ENCODE measurements at places on chromosomes 16 and 17. TPM values are rescaled to one million over a fixed set of nuclear protein-coding genes. Genes with fewer than 3 reads are reported as not detected.

DNA sequence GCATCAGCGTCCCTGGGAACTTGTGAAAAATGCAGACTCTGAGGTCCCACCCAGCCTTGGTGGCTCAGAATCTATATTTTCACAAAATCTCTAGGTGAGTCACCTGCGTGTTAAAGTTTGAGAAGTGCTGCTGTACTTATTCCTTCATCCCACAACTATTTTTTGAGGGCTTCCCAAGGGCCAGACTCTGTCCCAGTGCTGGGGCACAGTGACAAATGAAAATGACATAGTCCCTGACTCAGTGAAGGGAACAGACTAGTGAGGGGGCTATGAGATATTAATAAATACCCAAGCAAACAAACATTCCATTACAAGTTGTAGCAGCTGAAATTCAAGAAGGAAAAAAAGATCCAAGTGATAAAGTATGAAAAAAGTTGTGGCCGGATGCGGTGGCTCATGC is 9.9 kb upstream of the EMP2 start:
- no peak for DNase-seq
- no peak overlapping the region for H3K27ac ChIP-seq
- no peaks in the 10 kb centered on the region for H3K36me3 ChIP-seq
- H3K27me3 ChIP-seq: no peaks in the 10 kb centered on the region

ANKS4B gene
- 0.11 TPM for total RNA-seq

- H3K27me3 ChIP-seq: no peaks in the 10 kb centered on the region
- H3K36me3 ChIP-seq: no peaks in the 10 kb centered on the region
- H3K27ac ChIP-seq: no peak overlapping the region
- no peak overlapping the region for H3K4me3 ChIP-seq
Observed at GRCh38 chr16:30090610-30091331, 953 bp downstream of the TBX6 start.

DNA sequence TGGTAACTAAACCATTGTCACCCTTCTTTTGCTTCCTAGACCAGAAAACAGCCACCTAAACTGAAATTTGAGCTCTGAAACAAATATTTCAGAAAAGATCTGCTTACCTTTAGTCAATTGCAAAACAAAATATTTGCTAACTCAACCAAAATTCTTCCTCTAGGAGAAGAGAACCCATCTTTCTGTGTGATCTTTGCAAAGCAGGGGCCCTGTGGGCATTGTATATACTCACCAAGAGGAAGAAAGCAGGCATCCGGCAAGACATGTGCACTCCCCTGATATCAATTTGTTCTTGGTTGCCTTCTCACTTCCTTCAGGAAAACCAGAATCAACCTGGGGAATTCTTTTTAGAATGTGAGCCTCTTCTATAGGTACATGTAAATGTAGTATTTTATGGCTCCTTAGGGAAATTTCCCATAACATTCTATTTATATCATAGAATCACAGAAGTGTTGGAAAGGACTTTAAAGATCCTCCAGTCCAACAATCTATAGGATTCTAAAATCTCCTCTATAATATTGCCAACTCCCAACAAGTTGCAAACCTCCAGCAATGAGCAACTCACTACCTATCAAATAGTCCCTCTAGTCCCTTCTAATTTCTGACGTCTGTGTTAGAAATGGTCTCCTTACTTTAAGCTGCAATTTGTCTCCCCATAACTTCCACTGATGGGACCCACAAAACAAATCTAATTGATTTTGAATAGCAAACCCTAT is 966 bp downstream of the SLFN14 start:
- H3K4me1 ChIP-seq: no peaks in the 10 kb centered on the region
- no peak overlapping the region for H3K27ac ChIP-seq
- H3K4me3 ChIP-seq: no peak overlapping the region
- DNase-seq: no peak

GALNS gene
- total RNA-seq: 61.9 TPM

SCIMP gene
- 18.6 TPM for total RNA-seq

TP53TG3B gene
- not detected for total RNA-seq

DNA sequence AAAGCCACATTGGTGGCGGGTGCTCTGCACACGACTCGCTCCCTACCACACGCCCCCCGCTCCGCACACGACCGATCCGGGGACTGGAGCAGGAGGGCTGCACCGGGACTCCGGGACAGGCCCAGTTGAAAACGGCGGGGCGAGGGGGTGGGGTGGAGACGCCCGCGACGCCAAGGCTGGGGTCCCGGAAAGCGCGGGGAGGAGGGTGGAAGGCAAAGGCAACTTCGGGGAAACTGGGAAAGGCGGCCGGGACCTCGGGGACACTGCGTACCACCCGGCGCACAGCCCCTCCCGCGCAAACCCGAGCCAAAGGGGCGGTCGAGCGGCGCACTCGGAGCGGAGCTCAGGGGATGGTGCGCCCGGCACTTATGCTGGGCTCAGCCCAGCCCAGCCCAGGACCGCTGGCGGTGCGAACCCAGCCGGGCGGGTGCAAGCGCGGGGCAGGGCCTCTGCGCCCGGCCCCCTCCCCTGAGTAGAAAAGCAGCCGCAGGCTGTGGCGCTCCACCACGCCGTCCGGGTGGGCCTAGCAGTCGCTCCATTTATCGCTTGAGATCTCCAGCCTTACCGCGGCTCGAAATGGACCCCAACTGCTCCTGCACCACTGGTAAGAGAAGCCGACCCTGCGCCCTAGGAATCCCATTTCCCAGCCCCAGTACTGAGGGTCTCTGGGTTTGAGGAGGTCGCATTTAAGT is at the start of gene MT1M:
Gene MT1M (plus strand): TSS at position 504 of the 692 bp plus-strand sequence. CDS start 73 bp downstream, at position 577.
- DNase-seq: peak; percentile 34
- H3K27ac ChIP-seq: peak within 1 kb of the TSS; percentile 17
- H3K36me3 ChIP-seq: no peaks in the 10 kb centered on the region
- peak within 1 kb of the TSS; percentile 37 for H3K4me3 ChIP-seq
- peaks cover 71% of the 10 kb centered on the region for H3K27me3 ChIP-seq

CDH1 gene
- total RNA-seq: 131 TPM

PMP22 gene
- 163 TPM for total RNA-seq

- H3K36me3 ChIP-seq: peaks cover 1% of the 10 kb centered on the region
- H3K4me3 ChIP-seq: no peak overlapping the region
- peaks cover 4% of the 10 kb centered on the region for H3K4me1 ChIP-seq
- DNase-seq: no peak
- H3K27ac ChIP-seq: peak overlapping the region; percentile 83
Observed at GRCh38 chr17:43779145-43780125, 658 bp upstream of the DUSP3 start.

- H3K4me1 ChIP-seq: no peaks in the 10 kb centered on the region
- H3K36me3 ChIP-seq: no peaks in the 10 kb centered on the region
- H3K4me3 ChIP-seq: no peak overlapping the region
- DNase-seq: peak; percentile 17
- H3K27me3 ChIP-seq: no peaks in the 10 kb centered on the region
- no peak overlapping the region for H3K27ac ChIP-seq
Observed at GRCh38 chr17:39899215-39899614, 19.2 kb downstream of the GSDMB start.

GRCh38 chr16:81823111-81823510 is 44.0 kb downstream of the PLCG2 start:
- H3K27me3 ChIP-seq: no peaks in the 10 kb centered on the region
- H3K36me3 ChIP-seq: no peaks in the 10 kb centered on the region
- peak; percentile 17 for DNase-seq
- H3K27ac ChIP-seq: peak overlapping the region; percentile 66
- no peaks in the 10 kb centered on the region for H3K4me1 ChIP-seq
- H3K4me3 ChIP-seq: peak overlapping the region; percentile 12

SOX8 gene
- 0.40 TPM for total RNA-seq

DNA sequence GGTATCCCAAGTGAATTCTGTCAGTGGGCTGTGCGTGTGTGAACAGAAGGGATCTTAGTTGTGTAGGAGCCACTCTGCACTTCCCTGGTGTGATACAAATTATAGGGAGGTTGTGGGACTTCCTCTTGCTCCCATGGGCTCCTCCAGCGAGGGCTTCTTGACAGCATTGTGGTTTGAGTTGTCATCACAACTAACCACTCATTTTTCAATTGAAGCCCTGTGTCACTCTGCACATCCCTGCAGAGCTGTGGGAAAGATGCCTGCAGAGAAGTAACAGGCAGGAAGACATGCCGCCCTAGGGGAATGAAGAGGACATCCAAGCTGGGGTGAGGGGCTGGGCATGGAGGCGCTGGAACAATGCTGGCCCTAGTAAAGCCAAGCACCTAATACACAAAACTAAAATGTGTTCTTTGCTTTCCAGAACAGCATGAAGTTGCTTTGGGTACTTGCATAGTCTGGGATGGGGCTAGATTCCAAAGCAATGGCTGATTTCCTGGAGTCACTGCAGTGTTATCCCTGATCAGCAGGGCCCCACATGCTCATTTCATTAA is 692.5 kb downstream of the TOX3 start:
- H3K27ac ChIP-seq: no peak overlapping the region
- no peak overlapping the region for H3K4me3 ChIP-seq
- no peak for DNase-seq

NPIPB6 gene
- total RNA-seq: 6.1 TPM

MT4 gene
- not detected for total RNA-seq

IL21R gene
- 3.4 TPM for total RNA-seq

GRCh38 chr17:32563583-32563982 is 76.8 kb downstream of the CDK5R1 start:
- no peak overlapping the region for H3K4me3 ChIP-seq
- H3K36me3 ChIP-seq: no peaks in the 10 kb centered on the region
- H3K27ac ChIP-seq: no peak overlapping the region
- no peaks in the 10 kb centered on the region for H3K27me3 ChIP-seq
- H3K4me1 ChIP-seq: no peaks in the 10 kb centered on the region

- no peaks in the 10 kb centered on the region for H3K27me3 ChIP-seq
- H3K36me3 ChIP-seq: peaks cover 17% of the 10 kb centered on the region
- no peak overlapping the region for H3K4me3 ChIP-seq
- no peak overlapping the region for H3K27ac ChIP-seq
- DNase-seq: no peak
Observed at GRCh38 chr17:59814685-59815084, 78.1 kb downstream of the TUBD1 start.

DNA sequence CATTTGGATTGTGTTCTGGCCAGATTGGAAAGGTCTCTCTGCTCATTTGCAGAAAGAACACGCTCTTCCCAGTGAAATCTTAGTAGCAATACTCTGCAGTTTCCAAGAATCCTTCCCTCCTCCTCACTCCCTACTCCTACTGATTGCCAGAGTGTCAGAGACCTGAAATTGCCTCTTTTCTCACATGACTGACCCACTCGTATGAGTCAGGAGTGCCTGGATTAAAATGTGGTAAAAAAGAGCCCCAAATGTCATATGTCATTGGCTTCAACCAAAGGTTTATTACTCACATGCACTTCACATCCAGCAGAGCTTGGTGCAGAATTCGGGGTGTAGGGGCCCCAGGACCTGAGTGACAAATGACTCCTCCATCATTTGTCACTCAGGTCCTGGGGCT is 39.7 kb upstream of the IRX3 start:
- H3K27me3 ChIP-seq: no peaks in the 10 kb centered on the region

DNA sequence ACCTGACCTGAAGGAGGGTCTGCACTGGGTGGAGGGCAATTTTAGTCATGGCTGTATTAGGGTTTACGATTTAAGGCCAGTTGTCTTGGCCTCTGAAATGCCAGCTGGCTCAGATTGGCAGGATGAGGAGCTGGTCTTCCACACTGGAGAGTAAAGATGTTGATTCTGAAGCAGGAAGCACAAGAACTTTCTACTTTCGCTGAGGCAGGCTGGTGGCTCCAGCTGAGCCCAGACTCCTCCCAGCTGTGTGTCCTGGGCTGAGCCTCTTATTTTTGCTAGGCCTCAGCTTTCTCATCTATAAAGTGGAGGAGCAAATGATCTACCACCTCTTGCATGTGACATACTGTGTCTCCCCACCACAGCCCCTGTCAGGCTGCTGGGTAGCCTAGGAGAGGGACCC is 74.4 kb downstream of the MRM1 start:
- H3K4me1 ChIP-seq: no peaks in the 10 kb centered on the region
- no peaks in the 10 kb centered on the region for H3K27me3 ChIP-seq
- H3K36me3 ChIP-seq: no peaks in the 10 kb centered on the region
- no peak overlapping the region for H3K4me3 ChIP-seq
- no peak for DNase-seq
- H3K27ac ChIP-seq: no peak overlapping the region

- no peaks in the 10 kb centered on the region for H3K4me1 ChIP-seq
- peak overlapping the region; percentile 6 for H3K27ac ChIP-seq
- H3K36me3 ChIP-seq: no peaks in the 10 kb centered on the region
Observed at GRCh38 chr17:2723505-2723996, 12.0 kb upstream of the CLUH start.

TMEM238L gene
- total RNA-seq: not detected

DNA sequence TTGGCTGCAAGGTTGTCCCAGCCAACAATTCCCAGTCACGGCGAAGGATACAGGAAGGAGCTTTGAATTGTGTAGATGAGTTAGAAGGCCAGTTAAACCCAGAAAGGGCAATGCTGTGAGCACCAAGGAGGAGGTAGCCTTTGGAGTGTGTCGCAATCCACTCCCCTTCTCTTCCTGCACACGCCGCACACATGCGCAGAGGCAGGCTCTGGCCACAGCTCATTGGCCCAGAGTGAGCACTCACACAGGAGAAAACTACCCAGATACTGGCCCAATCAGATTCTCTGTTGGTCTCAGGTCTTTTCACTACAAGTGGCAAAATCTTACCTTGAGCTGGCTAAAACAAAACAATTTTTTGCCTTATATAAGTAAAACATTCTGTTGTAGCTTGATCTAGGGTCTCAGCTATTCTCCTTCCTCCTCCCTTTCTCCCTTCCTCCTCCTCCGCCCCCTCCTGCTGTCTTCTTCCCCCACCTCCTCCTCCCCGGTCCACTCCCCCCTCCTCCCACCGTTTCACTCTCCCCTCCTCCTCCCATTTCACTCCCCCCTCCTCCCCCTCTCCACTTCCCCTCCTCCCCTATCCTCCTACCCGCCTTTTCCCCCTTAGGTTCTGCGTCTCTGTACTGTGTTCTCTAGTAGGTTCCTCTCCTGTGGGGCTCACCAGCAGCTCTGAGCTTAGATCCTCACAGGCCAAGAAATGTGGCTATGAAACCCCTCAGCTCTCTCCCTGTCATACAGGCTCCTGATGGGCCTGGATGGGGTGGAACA is 344.9 kb downstream of the CPPED1 start:
- H3K4me3 ChIP-seq: no peak overlapping the region
- no peak for DNase-seq
- H3K36me3 ChIP-seq: no peaks in the 10 kb centered on the region
- H3K4me1 ChIP-seq: no peaks in the 10 kb centered on the region
- H3K27ac ChIP-seq: peak overlapping the region; percentile 65

SLC12A3 gene
- total RNA-seq: not detected

DNA sequence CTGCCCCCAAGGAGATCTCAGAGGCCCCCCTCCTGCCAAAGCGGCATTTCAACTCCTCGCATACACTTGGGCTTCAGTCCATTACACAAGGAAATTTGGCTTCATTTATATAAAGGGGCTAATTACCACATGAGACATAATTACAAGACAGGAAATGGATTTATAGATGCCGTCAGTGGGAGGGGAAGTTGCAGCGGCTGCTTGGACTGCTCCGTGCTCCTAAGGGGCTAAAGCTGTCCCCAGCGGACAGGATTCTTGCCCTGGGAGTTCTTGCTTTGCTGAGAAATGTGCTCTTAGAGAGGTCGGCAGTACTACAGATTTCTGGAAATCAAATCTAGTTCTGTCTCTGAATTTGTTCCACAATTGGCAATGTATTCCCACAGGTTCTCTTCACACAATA is 57.2 kb upstream of the NLK start:
- H3K27ac ChIP-seq: no peak overlapping the region
- no peaks in the 10 kb centered on the region for H3K27me3 ChIP-seq
- H3K4me3 ChIP-seq: no peak overlapping the region
- H3K4me1 ChIP-seq: peaks cover 6% of the 10 kb centered on the region

- H3K27me3 ChIP-seq: no peaks in the 10 kb centered on the region
- H3K36me3 ChIP-seq: no peaks in the 10 kb centered on the region
- no peak overlapping the region for H3K27ac ChIP-seq
- H3K4me1 ChIP-seq: peaks cover 10% of the 10 kb centered on the region
- no peak overlapping the region for H3K4me3 ChIP-seq
Observed at GRCh38 chr16:56068314-56068713, 123.0 kb upstream of the GNAO1 start.

GRCh38 chr17:56835264-56835585 is 1.3 kb downstream of the DGKE start:
- H3K27ac ChIP-seq: peak overlapping the region; percentile 63
- no peaks in the 10 kb centered on the region for H3K27me3 ChIP-seq
- H3K36me3 ChIP-seq: no peaks in the 10 kb centered on the region
- no peak for DNase-seq

C17orf100 gene
- total RNA-seq: 1.5 TPM
